Activated CD4-positive, alpha-beta T cell treated with anti-CD3 and anti-CD28 coated beads for 36 hours (primary cell): ENCODE measurements at places on chromosomes 5 and 9.

- no peak for DNase-seq
Measured at GRCh38 chr9:119252671-119253299, 116.5 kb downstream of the BRINP1 start.

DNA sequence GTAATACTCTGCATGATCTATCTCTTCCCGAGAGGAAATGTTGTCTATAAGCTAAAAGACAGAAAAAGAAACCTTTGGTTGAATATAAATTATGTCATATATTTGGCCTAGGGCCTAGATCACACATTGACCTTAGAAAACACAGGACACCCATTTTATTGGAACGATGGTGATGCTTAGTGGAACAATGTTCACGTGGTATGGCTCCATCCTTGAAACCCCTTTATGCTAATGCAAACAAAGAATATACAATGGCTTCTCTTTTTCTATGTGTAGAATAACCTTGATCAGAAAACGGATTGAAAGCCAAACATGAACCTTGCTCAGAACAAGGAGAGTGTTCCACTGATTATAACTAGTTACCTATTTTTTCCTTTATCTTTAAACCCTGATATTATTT lies 24.5 kb downstream of the MRPS27 start:
- no peak for DNase-seq

DNA sequence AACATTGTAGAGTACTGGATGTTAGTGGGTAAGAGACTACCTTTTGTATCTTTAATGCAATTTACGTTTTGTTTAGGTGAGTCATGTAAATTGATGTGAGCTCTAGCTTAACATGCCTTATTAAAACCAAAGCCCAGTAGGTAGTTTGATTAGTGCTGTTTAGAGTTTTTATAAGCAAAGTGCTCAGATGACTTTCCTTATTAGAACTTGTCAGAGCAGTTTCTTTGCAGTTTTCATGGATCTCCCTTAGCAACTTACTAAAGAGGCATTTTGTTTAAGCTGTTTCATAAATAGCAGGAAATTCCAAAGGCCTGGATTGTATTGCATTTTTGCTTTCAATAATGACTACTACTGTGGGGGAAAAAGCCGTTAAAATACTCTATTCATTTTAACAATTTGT lies 14.5 kb downstream of the ZSWIM6 start:
- DNase-seq: no peak

- DNase-seq: no peak
Measured at GRCh38 chr9:123796618-123797484, 133.1 kb downstream of the DENND1A start.

DNA sequence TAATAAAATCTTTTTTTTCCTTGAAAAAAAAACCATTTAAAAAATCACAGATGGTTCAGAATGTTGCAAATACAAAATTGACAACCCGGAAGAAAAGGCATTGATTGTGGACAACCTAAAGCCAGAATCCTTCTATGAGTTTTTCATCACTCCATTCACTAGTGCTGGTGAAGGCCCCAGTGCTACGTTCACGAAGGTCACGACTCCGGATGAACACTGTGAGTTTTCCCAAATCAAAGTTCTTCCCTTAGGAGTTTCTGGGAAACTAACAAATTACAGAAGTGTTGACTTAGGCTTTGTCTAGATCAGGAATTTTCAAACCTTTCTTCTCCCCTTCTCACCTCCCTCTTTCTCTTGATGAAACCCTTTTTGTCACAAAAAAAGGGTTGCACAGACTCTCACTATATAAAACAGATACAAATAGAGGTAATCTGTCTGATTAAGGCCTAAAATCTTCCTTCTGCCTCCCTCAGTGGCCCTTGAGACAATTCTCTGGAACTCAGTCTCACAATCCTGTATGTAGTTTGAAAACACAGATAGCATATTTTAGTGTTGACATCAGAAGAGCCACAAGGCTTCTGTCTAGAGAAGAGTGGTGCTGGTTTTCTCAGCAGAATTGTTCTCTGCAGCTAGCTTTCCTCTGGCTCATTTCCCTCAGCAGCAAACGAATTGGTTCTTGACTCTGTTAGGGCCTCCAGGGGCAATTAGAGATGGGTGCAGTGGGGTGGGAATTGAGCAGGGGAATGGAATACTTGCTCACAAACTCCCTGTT lies 79.5 kb downstream of the OSMR start:
- DNase-seq: no peak

- DNase-seq: no peak
Measured at GRCh38 chr5:98517560-98518366, 255.7 kb upstream of the RGMB start.

GRCh38 chr9:123933440-123934212 lies 3.7 kb upstream of the DENND1A start:
- no peak for DNase-seq

DNA sequence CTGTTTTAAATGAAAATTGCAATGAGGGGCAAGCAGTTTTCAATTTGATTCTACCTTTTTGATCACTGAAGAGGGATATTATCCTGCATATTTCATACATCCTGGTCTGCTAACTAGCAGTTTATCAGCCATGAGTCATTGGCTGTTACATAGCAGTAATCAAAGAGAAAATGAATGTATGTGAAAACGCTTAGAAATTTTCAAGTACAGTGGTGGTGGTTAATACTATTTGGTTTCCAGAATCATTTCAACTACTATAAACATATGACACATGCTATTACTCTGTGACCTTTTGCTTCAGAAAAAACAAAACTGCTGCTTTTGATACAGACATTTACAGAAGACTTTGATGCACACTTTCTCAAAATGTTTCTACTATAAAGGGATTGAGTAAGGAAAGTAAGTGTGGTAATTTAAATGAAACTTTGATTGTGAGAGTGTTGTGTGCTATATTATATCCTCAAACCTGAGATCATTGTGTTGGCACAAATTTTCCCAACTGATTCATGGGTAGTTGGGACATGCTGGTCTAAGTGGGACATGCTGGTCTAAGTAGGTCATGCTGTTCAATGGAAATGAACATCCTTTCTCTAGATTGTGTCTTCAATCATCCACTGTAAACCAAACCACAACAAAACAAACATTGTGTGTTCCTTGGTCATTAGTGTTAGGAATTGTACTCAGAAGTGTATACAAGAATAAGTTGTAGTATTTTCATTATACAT lies 5.1 kb downstream of the RNF14 start:
- DNase-seq: no peak

- DNase-seq: no peak
Measured at GRCh38 chr5:129204525-129204924, 110.0 kb downstream of the ISOC1 start.

DNA sequence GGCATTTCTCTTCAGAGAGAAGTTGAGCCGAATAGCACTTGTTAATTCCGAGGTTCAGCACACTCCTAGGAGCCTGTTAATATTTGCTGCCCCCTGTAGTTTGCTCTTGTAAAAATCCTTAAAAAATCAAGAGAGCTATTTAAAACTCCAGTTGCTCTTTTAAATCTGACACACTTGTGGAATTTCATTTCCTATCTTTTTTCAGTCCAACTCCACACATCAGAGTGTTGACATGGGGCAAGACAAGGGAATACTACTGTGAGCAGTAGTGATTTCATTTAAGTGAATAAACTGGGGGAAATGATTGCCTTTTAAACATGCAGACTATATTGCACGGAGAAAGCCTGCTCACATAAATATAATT lies 1096.3 kb upstream of the DMAC1 start:
- no peak for DNase-seq

- no peak for DNase-seq
Measured at GRCh38 chr9:31304576-31304975, 1079.9 kb upstream of the ACO1 start.

GRCh38 chr9:79989079-79989478 lies 417.3 kb downstream of the TLE4 start:
- no peak for DNase-seq

DNA sequence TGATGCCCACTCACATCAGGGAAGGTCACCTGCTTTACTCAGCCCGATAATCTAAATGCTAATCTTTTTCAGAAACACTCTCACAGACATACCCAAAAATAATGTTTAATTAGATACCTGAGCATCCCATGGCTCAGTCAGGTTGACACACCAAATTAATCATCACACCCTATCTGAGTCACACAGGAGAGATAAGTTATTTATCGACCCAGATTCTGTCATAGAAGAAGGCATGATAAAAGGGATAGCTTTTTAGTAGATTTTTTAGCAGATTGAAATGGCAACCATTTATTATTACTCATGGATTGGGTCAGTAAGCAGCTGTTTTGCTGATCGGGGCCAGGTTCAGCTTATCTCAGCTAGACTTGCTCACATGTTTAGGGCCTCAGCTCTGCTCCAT lies 97.8 kb upstream of the TYRP1 start:
- DNase-seq: no peak

- no peak for DNase-seq
Measured at GRCh38 chr5:175692996-175693710, 35.3 kb downstream of the HRH2 start.

DNA sequence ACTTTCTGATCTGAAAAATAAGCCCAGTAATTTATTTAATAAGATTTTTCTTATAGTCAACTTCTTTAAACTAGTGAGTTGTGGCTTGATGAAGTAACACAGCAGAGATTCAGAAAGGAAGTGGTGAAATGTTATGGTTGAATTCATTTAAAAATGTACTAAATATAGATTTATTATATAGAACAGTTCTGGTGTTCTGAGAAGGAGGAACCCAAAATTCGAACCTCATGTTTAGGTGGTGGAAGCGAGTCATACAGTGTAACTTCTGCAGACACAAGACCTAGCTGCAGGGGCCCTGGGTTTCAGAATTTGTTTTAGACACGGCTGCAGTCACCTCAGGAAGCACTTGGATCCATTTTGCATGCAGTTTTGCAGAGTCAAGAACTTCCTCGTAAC lies 188.2 kb downstream of the TRIO start:
- peak; percentile 24 for DNase-seq

GRCh38 chr5:133663397-133664054 lies 51.2 kb upstream of the FSTL4 start:
- no peak for DNase-seq

GRCh38 chr9:128150594-128151308 lies 1.5 kb downstream of the LCN2 start:
- DNase-seq: peak; percentile 49

GRCh38 chr9:130738281-130738680 lies 44.7 kb downstream of the EXOSC2 start:
- no peak for DNase-seq

DNA sequence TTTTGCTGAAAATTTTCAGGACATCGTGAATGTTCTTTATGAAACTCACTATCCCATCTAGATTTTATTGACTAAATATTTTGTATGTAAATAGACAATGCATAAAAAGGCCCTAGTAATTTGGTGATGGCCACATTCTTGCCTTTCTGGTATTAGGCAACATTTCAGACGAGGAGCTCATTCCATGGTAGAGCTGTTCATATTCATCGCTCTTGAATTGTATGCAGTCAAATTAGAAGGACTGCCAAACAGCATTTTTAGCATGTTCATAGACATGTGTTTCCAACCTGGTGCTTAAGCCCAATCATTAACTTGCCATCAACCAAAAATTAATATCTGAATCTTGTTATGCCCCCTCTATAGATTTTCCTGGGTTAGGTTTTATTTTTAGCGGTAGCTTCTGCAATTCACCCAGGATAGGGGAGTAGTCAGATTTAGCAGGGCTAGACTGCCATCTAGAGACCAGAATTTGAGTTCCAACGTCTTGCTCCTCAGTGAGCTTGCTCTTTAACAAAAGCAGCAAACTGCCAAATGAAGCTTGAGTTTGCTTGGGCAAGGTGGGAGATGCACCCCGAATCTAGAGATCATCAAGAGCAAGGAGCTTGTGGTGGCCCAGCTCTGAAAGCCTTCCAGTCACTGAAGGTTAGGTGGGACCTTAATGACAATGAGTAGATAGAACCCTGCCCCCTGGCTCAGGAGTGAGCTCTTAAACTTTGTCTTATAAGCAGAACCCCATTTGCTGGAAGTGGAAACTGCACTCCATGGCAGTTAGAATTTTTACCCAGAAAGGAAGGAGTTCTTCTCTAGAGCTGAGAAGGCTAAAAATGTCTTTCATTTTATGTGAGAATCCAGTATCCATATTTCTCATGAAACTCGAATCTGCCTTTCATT lies 456.2 kb downstream of the RASEF start:
- peak; percentile 17 for DNase-seq

GRCh38 chr5:95874246-95874645 lies 51.7 kb upstream of the GLRX start:
- DNase-seq: no peak

DNA sequence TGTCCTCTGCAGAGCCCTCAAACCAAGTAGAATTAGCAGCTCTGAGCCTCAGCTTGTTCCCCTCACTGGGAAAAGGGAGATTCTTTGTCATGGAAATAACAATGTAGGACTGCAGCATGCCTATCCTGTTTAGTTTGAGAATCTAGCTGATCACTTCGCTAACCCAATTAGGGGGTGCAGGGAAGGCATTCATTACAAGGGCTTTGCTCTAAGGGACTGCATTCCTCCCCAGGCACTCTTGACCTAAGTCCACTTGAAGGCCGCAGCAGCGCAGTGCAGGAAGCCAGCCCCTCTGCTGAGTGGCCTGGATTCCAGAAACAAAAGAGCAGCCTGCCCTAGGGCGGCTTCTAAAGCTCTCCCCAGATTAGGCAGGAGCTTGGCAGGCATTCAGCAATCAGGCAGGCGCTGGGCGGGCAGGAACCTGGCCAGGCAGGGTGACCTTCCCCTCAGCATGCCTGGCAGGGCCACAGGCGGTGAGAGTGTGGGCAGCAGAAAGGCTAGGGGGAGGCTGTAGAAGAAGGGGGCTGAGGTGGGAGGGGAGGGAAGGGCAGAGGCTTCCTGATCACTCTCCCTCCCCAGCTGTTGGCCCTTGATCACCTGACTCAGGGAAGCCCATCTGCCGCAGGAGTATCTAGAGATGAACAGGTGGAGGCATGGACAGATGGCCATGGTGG lies 24.8 kb downstream of the CCNJL start:
- no peak for DNase-seq

GRCh38 chr9:72575666-72576065 lies 54.3 kb downstream of the TMC1 start:
- no peak for DNase-seq

GRCh38 chr9:24036459-24036858 lies 210.4 kb upstream of the ELAVL2 start:
- no peak for DNase-seq
